Fibroblast of skin of abdomen (primary cell): ENCODE measurements at places on chromosomes 6 and 20.

GRCh38 chr6:35668744-35669450 is 19.8 kb downstream of the FKBP5 start:
- peak; percentile 77 for DNase-seq

GRCh38 chr20:14879020-14879697 is 541.7 kb upstream of the FLRT3 start:
- DNase-seq, result peak; percentile 90

- DNase-seq, result no peak
These were observed 286.3 kb downstream of the KHDC1L start for GRCh38 chr6:72939004-72939403.

GRCh38 chr20:21381619-21382018 is 15.7 kb downstream of the NKX2-4 start:
- no peak for DNase-seq

DNA sequence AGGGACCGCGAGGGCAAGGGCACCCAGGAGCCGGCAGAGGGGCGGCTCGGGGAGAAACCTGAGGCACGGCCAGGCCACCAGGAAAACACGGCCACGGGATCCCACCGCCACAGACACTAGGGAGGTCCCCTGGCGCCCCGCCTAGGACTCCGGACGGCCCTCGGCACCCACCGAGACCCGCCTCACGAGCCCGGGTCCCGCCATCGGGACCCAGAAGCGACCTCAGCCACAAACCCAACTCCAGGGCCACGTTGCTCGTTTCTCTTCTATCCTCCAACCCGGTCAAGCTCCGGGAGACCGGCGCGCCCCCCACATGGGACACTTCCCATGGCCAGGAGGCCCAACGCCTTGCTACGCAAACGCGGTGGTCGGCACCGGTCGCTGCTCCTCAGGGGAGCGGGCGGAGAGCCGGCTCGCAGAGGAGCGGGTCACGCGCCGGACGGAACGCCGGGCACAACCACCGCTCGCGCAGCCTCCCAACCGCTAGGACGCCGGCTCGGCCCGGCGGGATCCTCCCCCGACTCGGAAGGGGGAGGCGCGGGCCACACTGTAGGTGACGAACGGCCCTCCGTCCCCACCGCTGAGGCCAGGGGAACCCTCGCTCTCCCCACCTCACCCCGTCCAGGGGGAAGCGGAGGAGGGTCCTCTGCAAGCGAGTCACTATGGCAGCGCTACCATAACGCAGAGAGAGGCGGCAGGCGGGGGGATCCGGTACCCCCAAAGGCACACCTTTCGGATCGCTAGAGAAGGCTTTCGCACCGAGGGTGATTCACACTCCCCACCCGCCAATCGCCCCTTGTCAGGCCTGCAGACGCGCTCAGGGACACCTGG is 1514.1 kb upstream of the DEFB115 start:
- no peak for DNase-seq

DNA sequence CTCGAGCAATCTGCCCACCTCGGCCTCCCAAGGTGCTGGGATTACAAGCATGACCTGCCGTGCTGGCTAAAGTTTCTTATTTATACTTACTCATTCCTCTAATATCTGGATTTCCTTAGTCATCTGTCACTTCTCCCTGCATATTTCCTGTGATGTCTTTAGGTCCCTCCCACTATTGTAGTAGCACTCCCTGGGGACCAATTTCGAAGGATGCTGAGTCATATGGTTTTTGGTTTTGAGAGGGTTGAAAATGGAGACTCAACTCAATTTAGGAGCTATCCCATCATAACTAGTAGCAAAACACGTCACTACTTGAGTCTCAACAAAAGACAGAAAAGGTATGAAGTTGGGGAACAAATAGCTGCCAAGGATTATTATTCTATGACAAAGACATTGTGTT is 20.2 kb downstream of the MCUR1 start:
- DNase-seq, result peak; percentile 90

DNA sequence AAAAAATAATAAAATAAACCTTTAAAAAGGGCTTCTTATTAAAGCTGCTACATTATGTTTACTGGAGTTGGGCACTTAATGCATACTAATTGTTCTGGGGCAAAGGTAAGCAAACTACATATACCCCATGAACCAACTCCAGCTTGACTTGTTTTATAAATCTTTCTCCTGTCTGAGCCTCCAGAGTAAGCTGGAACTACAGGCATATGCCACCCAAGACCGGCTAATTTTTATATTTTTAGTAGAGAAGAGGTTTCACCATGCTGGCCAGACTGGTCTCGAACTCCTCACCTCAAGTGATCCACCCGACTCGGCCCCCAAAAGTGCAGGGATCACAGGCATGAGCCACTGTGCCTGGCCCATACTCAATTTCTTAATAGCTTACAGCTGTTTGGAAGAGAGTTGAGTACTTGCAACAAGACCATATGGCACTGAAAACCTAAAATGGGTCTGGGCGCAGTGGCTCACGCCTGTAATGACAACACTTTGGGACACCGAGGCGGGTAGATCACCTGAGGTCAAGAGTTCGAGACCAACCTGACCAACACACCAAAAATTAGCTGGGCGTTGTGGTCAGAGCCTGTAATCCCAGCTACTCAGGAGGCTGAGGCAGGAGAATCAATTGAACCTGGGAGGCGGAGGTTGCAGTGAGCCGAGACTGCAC is 19.9 kb downstream of the ROMO1 start:
- peak; percentile 39 for DNase-seq

DNA sequence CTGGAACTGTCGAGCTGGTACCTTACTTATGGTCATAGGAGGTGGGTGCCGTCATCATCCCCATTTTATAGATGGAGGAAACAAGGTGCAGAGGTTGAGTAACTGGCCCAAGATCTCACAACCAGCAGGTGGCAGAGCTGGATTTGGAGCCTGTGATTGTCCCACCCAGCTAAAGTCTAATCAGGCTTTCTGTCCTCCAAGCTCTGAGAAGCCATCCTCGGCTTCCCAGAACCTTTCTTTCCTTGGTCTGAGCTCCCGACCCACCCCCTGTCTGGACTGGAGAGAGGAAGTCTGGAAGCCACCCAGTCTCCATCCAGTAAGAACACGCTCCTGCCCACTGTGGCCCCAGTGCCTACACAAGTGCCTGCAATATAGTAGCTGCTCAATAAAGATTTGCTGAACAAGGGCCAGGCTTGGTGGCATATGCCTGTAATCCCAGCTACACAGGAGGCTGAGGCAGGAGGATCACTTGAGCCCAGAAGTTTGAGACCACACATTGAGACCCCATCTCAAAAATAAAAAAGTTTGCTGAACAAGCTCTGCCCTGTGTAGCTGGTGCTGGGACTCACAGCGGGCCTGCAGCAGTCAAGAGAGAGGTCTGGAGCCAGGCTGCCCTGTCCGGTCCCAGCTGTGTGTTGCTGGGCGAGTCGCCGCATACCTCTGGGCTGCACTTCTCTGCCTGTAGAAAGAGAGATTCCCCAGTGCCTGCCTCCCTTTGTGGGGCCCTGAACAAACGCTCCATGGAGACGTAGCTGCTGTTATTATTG is 32.5 kb upstream of the DLGAP4 start:
- no peak for DNase-seq

- DNase-seq, result peak; percentile 51
These were observed 14.9 kb upstream of the MATN4 start for GRCh38 chr20:45322952-45323383.

- no peak for DNase-seq
These were observed 37.8 kb downstream of the ILRUN start for GRCh38 chr6:34658605-34659265.

DNA sequence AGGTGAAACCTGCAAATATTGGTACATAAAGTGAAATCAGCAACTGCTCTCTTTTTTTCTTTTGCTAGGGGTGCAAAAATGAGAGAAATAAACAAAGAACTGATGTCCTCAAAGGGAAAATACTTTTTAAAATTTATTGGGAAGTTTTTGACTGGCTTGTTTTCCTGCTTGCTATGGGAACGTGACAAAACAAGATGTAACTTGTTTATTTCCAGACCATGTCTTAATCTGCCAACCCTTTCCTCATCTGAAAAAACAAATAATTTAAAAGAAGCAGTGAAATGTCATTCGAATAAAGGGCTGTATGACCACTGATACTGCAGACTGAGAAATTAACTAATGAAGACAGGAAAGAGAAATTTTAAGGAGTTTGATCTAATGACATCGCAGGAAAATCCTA is 221.9 kb downstream of the CBLN4 start:
- no peak for DNase-seq

DNA sequence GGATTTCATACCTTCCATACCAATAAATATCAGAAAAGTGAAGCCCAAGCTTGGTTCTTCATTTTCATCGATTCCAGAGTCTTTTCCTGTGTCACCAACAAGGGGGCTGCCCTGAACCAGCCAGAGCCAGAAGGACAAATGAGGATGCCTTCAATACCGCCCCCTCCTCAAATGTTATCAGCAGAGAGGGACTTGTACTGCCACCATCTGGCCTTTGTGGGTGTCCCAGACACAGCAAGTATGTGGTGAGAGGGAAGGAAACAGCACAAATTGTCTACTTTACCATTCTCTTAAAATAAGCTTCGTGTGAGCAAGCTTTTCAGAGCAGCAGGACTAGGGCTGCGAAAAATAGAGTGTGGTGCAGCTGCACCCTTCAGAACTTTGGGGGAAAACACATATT is 165.3 kb downstream of the SOBP start:
- no peak for DNase-seq

- no peak for DNase-seq
These were observed 510 bp downstream of the NDRG3 start for GRCh38 chr20:36745234-36745926.

DNA sequence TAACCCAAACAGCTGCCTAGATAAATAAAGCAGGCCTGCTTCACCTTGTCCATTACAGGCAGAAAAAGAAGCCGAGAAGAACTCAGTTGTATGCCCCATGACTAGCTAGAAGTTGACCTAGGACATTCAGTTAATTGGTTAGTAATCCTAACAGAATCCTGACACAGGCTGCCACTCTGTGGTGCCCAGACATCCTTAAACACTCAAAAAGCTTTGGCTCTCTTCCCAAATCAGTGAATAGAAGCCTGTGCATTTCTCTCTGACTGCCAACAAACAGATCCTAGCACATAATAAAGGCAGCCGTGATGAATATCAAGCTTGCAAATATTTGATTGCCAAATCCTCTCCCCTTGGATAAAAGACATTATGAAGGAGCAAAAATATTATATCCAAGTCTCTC is 519.1 kb upstream of the EYS start:
- DNase-seq, result peak; percentile 3
